Stimulated activated CD8-positive, alpha-beta memory T cell treated with anti-CD3 and anti-CD28 coated beads, Interleukin-4, amount 100 ng/mL, for 24 hours (primary cell): ENCODE measurements at places on chromosomes 6 and 20.

- DNase-seq = no peak
Measured at GRCh38 chr6:168584249-168584648, 143.3 kb downstream of the SMOC2 start.

GRCh38 chr6:51926125-51926524, 161.3 kb downstream of the PKHD1 start:
- DNase-seq = no peak

- DNase-seq = peak; percentile 38
Measured at GRCh38 chr20:32189691-32190615, 17.6 kb downstream of the PLAGL2 start.

GRCh38 chr20:48578397-48579098, 249.3 kb downstream of the PREX1 start:
- DNase-seq = no peak

- no peak for DNase-seq
Measured at GRCh38 chr20:36773107-36773596, 411 bp downstream of the DSN1 start.

- no peak for DNase-seq
Measured at GRCh38 chr6:46032110-46032998, 16.7 kb upstream of the CLIC5 start.

- no peak for DNase-seq
Measured at GRCh38 chr20:38034961-38035360, 1.4 kb downstream of the RPRD1B start.

- DNase-seq = no peak
Measured at GRCh38 chr20:45032781-45033180, 66.5 kb downstream of the STK4 start.

- DNase-seq = no peak
Measured at GRCh38 chr6:156943816-156944215, 166.6 kb downstream of the ARID1B start.

- no peak for DNase-seq
Measured at GRCh38 chr6:32154514-32155161, 697 bp downstream of the PPT2 start.

- no peak for DNase-seq
Measured at GRCh38 chr6:166354965-166355364, 12.6 kb upstream of the SFT2D1 start.

DNA sequence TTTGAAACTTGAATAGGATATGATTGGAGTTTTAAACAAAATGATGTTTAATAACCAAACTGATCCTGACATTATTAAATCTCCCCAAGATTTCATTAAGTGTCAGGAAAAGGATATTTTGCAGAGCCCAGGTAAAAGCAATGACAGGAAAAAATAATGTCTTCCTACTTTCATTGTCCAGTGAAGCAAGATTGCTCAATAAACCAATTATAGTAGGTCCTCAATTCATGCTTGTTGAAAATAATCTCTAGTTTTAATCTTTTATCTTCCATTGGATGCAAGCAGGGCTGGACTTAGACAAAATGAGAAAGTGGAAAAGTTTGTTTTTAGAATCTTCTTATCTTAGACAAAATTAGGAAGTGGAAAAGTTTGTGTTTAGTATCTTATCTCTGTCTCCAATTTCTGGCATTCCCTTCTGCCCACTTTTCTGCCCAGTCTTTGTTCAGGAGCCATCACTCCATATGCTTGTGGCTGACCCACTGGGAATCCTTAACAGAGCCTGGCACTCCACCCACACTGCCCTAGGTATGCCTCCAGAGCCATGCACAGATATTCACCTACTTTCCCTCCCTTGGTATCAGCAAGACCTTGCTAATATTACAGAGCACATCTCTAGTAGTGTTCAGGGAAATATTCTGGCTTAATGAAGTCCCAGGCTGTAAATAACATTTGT, 57.0 kb upstream of the CARMIL1 start:
- DNase-seq = no peak

DNA sequence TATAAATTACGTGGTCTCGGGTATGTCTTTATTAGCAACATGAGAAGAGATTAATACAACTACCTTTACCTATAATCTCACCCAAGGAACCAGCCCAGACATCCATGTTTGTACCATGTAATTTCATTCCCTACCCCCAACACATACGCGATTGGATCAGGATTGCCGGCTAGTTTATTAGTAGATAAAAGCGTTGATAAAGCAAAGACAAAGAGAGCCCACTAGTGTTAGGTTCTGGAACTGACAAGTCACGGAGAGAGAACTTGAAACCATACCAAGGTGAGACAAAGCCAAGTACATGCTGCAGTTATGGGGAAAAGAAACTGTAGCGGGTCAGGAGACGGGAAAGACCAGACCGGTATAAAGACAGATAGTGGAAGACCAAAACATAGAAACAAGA, 37.4 kb upstream of the FAM135A start:
- DNase-seq = no peak

DNA sequence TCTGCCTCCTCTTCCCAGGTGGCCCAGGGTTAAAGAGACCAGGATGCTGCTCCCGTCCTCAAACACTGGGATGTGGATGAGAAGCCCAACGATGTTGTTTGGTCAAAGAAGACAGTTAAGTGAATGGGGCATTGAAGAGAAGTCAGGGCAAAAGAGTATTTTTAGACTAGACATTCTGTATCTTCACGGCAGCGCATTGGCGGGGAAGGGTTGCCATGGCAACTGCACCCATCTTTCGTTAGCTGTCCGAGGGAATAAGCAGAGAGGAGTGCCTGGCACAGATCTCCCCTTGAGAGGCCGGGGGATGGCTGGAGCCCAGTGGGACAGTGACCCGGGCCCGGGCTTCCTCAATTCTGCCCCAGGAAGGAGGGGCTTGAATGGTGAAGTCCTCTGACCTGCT, 56.4 kb upstream of the GPR31 start:
- no peak for DNase-seq

GRCh38 chr6:111990214-111990613, 63.7 kb upstream of the CCN6 start:
- no peak for DNase-seq

DNA sequence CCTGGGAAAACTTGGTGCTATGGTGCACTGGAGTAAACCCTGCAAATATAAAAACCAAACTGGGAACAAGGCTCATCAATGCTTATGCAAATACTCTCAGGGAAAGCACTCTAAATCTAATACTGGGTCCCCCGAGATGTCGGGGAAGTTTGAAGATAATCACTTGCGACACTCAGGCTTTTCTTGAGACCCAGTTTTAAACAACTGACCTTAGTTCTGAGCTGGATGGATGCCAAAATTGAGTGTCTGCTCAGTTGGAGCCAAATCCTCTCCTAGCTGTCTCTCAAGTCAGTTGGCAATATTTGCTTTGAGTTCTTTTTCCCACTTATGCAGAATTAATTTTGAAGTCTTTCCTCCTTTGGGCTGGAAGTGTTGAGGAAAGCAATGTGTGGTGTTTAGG, 75.5 kb upstream of the CD2AP start:
- no peak for DNase-seq

DNA sequence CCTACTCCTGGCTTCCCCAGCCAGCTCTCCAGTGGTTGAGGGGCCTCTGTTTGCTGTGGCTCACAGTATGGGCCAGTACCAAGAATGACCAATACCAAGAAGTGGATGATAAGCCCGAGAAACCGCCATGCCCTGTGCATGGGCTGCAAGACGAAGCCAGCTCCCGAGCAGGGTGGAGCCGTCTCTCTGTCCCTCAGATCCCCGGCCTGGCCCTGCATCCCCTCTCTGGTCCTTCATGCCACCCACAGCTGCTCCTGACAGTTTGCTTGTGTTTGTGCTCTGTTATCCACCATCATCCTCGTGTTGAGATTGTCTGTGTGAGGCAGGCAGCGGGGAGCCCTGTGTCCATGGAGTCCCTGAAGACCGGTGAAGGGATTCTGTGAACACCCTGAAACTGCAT, 36.1 kb downstream of the GABRR2 start:
- no peak for DNase-seq
